Common myeloid progenitor, CD34-positive (primary cell): ENCODE measurements at places on chromosomes 3 and 15.

DNA sequence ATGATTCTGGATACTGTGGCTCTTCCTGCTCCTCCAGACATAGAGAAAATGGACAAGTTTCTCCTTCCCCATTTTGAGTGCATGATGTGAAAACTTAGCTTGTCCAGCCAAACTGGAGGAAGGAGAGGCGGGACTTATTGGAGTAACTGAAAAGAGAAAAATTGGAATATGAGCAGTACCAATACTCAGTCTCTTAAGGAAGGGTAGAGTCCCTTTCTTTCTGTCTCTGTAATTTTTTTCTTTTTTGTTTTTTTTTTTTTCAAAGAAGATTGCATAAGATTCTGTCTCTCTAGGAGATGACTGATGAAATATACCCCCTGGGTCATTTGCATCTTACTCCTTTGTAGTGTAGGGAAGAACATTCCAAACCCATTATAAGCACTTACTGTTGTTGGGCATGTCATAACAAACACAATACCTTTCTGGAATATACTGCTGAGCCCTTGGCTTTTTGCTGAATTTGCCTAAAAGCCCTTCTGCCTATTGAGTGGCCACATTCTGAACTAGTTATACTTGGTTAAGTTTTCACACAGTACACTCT lies 498.1 kb upstream of the TPRG1 start:
- DNase-seq, result no peak

DNA sequence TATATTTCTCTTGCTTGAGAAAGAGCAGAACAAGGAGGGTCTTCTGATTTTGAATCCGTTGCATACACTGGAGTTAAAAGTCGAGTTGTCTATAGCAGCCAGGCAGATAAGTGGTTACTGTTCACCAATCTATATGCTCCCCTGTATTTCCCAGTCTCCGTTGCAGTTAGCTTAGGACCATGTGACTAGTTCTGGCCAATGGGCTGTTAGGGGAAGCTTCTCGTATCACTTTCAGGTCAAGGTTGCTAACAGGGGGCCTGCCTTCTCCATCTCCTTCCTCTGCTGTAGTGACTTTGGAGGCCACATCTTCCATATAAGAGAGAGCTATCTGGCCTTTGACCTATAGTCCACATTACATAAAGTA lies 188.5 kb upstream of the KBTBD8 start:
- DNase-seq, result no peak

GRCh38 chr3:4362523-4362922 lies 59.4 kb downstream of the SETMAR start:
- DNase-seq, result no peak

- no peak for DNase-seq
These were observed 35.2 kb downstream of the IFT122 start for GRCh38 chr3:129474984-129475804.

GRCh38 chr3:150447084-150447483 lies 39.0 kb downstream of the TSC22D2 start:
- DNase-seq, result no peak

DNA sequence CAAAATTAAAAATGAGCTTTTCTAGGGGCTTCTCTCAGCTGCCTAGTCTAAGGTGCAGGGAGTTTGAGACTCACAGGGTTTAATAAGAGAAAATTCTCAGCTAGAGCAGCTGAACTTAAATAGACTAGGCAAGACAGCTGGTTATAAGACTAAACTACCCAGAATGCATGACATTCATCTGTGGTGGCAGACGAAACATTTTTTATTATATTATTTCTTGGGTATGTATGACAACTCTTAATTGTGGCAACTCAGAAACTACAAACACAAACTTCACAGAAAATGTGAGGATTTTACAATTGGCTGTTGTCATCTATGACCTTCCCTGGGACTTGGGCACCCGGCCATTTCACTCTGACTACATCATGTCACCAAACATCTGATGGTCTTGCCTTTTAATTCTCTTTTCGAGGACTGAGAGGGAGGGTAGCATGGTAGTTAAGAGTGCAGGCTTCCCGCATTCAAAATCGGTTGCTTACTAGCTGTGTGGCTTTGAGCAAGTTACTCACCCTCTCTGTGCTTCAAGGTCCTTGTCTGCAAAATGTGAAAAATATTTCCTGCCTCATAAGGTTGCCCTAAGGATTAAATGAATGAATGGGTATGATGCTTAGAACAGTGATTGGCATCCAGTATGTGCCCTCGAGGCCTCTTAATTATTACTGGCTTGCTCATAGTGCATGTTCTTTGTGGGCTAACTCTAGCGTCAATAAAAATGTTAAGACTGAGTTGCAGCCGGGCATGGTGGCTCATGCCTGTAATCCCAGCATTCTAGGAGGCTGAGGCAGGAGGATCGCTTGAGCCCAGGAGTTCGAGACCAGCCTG lies 984 bp downstream of the CCR5 start:
- no peak for DNase-seq

- DNase-seq, result no peak
These were observed 1.2 kb upstream of the HGD start for GRCh38 chr3:120683213-120683612.

DNA sequence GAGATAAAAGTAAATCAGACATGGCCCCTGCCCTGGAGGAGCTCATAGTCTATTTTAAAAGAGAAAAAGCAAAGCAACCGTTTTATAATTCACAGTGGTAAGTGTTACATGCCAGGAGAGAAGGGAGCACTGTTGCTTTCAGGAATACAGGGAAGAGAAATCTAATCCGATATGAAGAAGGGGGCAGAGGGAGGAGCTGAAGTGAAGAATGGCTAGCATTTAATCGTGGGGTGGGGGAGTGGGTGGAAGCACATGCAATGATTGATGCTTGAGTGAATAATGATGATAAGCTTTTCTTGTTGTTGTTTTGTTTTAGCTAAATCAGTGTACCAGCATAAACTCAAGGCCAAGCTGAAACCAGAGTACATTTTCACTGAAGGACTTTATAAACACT lies 629.5 kb downstream of the MAGI1 start:
- no peak for DNase-seq

DNA sequence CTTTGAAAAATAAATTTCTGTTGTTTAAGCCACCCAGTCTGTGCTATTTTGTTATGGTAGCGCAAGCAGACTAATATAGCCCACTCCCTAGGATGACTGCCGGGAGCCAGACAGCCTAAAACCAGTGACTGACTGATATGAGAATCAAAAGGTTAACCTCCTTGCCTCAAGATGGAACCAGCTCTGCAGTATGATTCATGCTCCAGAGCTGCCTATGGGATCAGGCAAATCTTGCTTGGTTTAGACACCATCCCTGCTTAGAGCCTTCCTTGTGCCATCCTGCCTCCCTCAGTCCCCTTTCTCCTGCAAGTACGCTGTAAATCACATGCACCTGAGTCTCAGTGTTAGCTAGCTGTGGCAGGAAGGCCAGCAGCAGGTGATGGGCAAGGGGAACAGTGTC lies 39.3 kb downstream of the TRANK1 start:
- DNase-seq, result no peak

GRCh38 chr15:101018016-101018415 lies 98.9 kb downstream of the LRRK1 start:
- no peak for DNase-seq

DNA sequence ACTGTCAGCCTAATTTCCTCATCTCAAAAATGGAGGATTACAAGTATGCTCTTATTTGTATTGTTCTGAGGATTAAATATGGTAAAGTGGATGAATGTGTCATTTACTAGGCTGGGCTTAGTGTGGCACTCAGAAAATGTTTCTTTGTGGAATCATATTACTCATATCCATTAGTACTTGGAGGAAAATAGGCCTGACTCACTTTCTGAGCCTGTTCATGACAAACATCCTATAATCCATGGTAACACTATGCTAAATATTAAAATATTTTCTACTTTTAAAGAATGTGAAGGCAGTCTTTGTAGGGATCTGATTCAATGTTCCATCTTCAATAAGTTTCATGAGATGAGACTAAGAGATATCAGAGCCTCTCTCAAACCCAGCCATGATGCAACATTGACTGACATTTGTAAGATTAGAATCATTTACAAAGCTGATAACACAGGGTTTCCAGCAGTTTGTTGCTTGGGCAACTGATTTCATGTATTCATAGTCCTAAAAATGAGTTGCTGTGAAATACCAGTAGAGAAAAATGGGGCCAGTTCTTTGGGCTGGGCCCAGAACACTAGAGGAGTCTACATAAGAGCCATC lies 1048.5 kb downstream of the NTRK3 start:
- no peak for DNase-seq

GRCh38 chr3:164812042-164812441 lies 266.3 kb downstream of the SI start:
- DNase-seq, result no peak

DNA sequence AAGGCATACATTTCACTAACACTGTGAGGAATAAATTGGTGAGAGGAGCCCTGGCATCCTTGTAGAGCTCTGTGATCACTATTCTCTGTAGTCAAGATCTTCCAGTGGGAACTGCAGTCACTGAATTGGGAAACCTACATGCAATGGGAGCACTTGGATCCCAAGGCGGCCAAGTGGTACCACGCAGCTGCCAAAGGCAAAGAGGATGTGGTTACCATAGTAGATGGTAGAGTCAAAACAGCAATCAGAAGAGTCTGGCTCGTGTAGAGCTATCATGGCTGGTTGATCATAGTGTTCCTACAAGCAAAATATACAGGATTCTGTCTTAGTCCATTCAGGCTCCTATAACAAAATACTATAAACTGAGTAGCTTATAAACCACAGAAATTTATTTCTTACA lies 849.7 kb downstream of the ROBO2 start:
- no peak for DNase-seq

GRCh38 chr3:22585504-22585903 lies 617.6 kb upstream of the UBE2E2 start:
- DNase-seq, result peak; percentile 79

GRCh38 chr15:58805095-58805494 lies 34.0 kb downstream of the MINDY2 start:
- DNase-seq, result no peak

- DNase-seq, result no peak
These were observed 54.9 kb upstream of the CCR2 start for GRCh38 chr3:46298871-46299607.

GRCh38 chr15:80036071-80036470 lies 23.4 kb upstream of the ZFAND6 start:
- DNase-seq, result no peak

DNA sequence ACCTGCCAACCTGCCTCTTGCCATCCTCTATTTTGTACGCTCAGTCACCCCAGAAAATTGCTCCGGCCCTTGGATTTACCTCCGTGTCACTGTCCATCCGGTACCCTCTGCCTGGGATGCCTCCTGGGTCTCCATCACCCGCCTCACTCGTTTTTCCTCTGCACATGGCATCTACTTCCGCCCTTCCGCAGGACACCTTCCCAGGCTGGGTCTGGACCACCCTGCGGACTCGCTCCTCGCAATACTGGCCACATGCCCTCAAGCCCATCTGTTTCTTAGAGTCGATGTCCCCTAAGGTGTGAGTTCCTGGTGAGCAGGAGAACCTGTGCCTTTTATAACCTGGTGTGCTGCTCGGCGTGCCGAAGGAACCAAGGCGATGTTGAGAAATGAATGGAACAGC lies 58.5 kb downstream of the APBA2 start:
- no peak for DNase-seq

DNA sequence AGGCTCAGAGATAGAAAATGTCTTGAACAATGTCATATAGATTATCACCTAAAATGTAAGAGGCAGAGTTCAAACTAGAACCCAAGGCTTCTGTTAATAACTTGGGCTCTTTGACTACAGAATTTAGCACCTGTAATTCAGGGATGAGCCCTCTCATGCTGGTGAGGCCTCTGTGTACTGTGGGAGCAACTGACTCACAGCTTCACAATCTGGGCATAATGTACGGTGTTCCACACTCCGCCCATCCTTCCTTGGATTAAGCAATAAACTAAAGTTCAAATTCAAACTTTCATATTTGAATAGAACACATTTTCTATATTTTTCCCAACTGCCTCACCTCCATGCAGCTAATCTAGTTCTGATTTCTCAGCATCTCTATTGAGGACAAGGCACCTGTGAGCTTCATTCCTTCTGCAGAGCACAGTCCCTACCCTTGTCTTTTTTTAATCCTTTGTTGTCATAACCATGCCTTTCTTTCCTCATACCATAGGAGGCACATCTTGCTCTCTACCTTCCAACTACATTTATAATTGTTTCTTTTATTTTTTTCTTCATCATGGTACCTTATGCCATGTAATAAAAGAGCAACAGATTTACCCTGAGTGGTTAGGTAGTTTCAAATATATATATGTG lies 392.1 kb downstream of the NLGN1 start:
- no peak for DNase-seq

DNA sequence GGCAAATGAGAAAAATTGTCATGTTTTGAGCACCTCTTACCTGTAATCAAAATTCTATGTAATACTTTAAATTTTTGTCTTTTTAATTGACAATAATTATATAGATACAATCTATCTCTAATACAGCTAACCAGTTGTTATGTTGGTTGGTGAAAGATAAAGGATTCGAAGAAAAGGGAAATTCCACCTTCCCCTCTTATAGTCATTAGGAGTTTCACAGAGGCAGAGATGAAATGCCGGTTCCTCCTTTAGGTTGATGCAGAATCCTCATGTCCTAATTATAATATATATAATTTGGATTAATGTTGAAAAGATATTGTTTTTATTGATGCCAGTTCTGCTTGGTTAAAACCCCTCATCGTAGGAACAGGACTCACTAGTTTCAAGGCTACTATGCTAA lies 67.1 kb downstream of the LRCH3 start:
- no peak for DNase-seq

DNA sequence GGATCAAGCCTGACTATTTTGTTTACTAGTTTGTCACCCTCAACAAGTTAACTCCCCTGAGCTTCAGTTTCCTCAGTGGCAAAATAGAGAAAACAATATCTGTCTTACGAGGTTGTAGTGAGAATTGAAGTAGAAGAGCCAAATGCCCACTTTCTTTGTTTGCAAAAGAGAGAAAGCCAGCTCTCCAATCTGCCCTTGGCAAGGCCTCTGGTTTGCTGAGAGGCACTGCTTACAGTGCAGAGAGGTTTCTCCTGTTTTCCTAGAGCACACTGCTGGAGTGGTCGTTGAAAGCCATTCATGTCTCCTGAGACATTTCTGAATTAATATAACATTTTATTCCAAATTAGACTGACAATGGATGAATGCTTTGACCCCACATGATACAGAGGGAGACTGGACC lies 260.5 kb upstream of the IGF1R start:
- DNase-seq, result no peak

DNA sequence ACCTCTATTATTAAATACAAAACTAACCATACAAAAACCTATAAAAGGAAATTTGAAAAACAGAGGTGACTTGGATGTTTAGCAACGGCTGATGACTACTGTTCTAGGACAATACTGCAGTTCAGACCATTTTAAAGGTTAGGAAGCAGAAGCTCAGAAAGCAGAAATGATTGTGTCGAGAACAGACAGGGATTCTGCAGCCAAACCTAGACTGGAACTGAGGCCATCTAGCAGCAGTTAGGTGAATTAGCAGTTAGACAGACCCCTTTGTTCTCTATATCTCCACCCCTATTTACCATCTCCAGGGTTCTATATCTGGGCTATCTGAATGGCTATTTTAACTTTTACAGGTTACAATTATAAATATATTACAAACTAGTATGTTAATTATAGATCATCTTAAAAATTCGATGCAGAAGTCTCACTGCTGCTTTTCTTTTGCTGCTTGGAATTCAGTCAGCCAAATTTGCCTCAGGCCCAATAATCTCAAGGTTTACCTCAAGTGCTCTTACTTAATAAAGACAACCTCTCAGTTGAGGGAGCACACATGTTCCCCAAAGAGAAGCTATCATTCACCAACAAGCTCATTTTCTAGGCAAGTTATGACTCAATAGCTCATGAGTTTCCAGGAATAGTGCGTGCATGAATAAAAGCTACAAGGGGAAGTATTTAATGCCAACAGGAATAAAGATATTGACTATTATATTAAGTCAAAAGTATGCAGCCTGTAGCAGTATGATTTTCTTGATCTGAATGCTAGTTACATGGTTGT lies 9.3 kb upstream of the IL1RAP start:
- no peak for DNase-seq
